ENCODE measurements at places on chromosomes 12 and 14.

DNA sequence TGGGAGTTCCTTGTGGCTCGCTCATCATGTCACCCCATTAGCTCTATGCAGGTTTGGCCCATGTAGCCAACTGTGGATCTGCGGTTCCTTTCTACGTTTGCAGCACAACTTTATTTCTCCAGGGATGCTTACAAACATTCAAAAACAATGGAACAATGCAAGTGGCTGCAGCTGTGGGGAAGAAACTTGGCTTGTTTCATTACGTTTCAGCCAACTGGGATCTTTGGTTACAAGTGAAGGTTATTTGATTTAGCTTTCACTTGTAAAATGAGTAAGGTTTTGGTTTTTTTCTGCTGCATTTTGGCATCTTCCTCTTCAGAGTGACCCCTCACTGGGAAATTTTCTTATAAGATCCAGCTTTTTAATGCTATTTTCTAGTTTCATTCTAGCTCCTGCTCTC, 105.9 kb downstream of the PLXNC1 start:
- DNase-seq = no peak

DNA sequence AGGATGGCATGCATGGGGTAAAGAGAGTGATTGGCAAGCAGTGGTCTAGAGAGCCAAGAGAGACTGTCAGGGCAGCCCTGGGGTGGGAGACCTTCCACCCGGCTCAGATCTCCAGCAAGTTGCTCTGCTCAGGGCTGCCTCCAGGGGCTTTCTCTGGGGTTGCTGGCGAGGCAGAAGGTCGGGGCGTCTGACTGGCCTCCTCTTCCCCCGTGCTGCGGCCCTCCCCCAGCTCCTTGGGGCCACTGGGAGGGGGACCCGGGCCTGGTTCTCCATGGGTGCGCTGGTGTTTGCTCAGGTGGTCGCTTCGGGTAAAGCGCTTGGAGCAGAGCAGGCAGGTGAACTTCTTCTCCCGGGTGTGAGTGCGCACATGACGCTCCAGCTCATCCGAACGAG, 6.6 kb upstream of the AAAS start:
- DNase-seq = no peak

DNA sequence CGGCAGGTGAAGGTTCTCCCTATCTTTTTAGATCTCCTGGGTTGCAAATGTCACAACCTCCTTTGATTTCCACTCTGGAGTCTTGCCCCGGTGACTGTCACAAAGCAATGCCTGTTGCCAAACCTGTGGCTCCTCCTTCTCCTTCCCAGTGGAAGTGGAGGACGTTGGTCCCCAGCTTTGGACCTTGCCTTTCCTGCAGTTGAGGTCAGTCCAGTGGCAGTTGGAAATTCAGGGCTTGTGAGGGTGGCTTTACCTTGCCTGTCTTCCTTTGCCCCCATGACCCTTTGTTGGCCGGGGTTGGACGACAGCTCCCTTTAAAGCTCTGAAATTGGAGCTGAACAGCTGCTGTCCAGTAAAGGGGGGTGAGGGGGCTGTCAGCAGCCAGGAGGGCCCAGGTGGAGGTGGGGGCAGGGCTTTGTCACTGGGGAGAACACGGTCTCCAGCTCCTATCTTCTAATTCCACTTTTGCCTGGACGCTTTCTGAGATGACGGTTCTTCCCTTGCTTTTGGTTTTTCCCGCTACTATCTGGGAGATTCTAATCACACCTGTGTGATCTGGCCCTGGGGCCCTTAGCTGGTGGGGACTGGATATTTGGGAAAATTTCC, 4.1 kb downstream of the TEAD4 start:
- DNase-seq = no peak

DNA sequence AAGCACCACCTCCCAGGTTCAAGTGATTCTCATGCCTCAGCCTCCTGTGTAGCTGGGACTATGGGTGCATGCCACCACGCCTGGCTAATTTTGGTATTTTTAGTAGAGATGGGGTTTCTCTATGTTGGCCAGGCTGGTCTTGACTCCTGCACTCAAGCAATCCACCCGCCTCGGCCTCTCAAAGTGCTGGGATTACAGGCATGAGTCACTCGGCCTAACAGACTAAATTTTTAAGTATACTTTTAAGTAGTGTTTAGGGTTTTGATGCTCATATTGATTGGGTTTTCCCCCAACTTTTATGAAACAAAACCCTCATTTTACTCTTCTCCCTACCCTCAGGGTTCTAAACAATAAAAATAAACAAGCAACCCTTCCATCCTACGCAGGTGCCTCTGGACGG, 5.5 kb downstream of the MYO1A start:
- DNase-seq = no peak

GRCh38 chr12:926641-927040, 22.9 kb downstream of the RAD52 start:
- DNase-seq = no peak

DNA sequence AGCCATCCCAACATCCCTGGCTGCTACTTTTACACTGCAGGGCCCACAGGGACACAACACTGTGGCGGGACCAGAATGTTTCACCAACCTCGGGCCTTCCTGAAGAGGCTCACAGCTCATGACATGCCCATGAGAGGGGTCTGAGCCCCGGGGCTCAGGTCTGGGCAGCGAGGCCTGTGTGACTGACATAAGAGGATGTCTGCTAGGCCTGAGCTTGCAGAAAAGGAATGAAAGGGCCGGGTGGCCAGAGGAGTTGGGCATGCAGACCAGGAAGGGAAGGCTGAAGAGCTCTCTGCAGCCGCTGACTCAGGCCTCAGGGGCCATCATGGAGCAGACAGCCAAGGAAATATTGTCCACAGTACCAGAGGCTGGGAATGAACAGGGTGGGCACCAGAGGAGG, 18.3 kb upstream of the VSX2 start:
- DNase-seq = no peak

DNA sequence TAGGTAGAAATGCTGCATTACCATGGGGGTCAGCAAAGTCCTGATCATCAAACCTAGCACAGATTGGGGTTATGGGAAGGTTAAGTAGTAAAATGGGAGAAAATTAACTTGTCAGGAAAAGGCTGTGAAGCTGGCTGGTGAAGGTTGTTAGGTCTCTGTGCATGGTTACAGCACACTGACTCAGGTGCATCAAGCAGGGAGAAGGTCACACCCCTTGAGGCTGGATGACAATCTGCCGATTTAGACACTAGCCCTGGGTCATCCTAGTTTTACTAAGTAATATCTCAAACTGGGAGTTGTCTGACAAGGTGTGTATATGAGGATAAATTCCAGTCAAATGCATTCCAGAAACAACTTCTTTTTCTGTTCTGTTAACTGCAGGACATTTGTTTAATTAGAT, 271.1 kb upstream of the LRIG3 start:
- DNase-seq = no peak

DNA sequence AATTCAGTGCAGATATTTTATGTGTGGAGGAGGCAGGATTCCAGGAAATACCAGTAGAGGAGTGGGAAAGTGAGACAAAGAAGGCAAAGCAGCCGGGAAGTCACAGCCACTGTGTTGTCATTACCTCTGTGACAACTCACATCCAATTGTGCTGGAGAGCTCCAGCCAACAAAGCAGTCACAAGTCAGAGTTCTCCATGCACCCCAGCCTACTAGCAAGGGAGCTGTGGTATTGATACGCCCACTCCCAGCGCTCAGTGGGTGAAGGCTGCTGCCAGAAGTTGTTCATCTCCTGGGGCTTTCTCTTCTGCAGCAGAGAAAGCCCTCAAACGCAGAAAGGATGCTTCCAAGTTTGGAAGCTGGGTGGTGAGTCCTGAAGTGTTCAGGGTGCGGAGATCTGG, 93.9 kb downstream of the DICER1 start:
- DNase-seq = no peak

- no peak for DNase-seq
Measured at GRCh38 chr14:100078216-100078803, 13.1 kb downstream of the EVL start.

GRCh38 chr12:81081726-81082125, 3.8 kb downstream of the ACSS3 start:
- no peak for DNase-seq

GRCh38 chr12:67980391-67980790, 8.9 kb upstream of the IFNG-AS1 start:
- DNase-seq = no peak

- no peak for DNase-seq
Measured at GRCh38 chr14:103593577-103593976, 30.8 kb downstream of the COA8 start.

- DNase-seq = no peak
Measured at GRCh38 chr12:113468365-113469223, 3.1 kb downstream of the LHX5 start.

- no peak for DNase-seq
Measured at GRCh38 chr12:52584156-52584682, 10.6 kb upstream of the KRT74 start.

DNA sequence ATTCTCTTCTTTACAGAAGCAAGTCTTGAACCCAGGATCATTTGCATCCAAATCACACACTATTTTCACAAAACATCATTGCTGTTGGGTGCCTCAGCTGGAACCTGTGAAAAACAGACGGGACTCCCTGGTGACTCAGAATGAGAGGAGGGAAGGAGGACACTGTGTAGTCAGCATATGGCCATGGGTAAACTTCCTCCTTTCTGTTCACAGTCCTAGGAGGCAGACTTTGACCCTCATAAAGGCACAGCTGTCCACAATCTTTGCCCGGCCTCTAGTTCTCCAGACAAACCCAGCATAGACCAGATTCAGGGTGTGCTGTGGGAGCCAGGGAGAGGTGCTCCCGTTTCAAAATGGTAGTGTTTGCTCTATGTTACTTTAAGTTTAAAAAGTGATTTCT, 62.0 kb downstream of the DYRK2 start:
- no peak for DNase-seq

DNA sequence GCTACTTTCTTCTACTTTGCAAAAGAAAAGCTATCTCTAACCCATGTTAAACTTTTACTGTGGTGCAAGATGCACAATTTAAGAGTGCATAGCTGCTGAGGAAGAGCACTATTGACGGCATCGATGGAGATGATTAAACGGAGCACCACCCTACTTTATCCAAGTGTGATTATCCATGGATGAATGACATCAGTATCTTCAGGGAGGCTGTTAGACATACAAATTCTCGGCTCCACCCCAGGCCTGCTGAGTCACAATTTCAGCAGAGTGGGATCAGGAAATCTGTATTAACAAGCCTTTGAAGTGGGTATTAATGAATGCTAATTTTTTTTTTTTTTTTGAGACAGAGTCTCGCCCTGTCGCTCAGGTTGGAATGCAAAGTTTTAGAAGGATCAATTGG, 16.2 kb downstream of the SLC2A14 start:
- no peak for DNase-seq

DNA sequence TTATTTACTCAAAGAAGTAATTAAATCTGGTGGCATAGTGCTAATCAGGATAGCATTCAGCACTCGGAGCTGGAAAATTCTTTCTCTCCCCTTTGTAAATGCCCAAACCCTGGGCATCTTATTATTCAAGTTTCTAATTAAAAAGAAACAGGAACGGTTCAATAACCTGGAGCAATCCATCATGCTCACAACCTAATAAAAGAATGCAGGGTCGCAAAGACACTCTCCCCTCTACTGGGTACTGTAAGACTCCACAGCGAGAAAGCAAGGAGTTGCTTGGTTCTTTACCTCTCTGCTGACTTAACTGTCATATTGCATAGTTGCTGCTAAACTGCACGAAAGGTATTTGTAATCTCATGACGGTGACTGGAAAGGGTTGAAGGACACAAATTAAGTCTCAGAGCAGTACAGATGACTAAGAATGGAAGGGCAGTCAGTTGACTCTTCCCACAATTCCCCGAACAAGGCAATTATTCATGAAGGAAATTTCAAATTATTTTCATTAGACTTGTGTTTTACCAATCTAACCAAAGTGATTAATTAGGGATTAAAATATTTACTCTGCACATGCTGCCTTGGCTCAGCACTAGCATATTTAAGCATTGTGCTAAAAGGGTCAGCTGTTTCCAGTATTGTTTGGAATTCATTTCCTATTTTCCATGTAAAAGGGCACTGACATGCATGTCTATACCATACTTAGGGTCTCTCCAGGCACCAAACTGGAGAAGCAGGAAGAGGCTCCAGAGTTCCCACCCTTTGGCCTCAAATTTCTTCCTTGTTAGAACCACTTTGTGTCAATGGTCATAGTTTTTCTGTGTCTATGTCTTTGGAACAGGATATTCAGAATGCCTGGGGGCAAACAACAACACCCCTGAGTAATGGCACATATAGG, 182.2 kb downstream of the EXOC5 start:
- DNase-seq = no peak

GRCh38 chr14:79605849-79606248, 605.5 kb downstream of the DIO2 start:
- peak; percentile 97 for DNase-seq

GRCh38 chr14:50453869-50454268, 57.2 kb upstream of the CDKL1 start:
- DNase-seq = no peak

DNA sequence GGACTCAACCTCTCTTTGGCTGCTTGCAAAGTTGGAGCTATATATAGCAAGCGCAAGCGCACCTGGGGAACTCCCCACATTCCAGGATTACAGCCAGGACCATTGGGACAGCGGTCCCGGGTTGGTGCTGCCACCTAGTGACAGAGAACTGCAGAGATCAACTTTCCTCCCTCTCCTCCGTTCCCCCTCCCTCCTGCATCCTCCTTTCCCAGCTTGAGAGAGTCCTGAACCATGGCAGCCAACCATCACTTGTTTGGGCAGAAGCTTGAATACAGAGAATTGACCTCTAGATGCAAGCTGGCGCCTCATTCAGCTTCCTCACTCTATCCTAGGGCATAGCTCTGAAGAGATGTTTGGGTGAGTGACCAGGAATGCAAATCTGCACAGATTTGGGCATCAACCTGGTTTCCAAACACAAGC, 17.4 kb upstream of the FLVCR2 start:
- DNase-seq = peak; percentile 66

- peak; percentile 24 for DNase-seq
Measured at GRCh38 chr12:75812271-75813018, 219.1 kb downstream of the PHLDA1 start.

GRCh38 chr14:37622231-37622923, 26.9 kb downstream of the TTC6 start:
- DNase-seq = no peak

- no peak for DNase-seq
Measured at GRCh38 chr12:98464190-98464589, 51.2 kb upstream of the TMPO start.

GRCh38 chr12:50533971-50534370, 29.2 kb downstream of the DIP2B start:
- DNase-seq = no peak

- no peak for DNase-seq
Measured at GRCh38 chr12:66456612-66457011, 154.3 kb downstream of the HELB start.

- no peak for DNase-seq
Measured at GRCh38 chr12:4144676-4145075, 128.9 kb upstream of the CCND2 start.

GRCh38 chr12:11758510-11759493, 109.3 kb downstream of the ETV6 start:
- DNase-seq = no peak

DNA sequence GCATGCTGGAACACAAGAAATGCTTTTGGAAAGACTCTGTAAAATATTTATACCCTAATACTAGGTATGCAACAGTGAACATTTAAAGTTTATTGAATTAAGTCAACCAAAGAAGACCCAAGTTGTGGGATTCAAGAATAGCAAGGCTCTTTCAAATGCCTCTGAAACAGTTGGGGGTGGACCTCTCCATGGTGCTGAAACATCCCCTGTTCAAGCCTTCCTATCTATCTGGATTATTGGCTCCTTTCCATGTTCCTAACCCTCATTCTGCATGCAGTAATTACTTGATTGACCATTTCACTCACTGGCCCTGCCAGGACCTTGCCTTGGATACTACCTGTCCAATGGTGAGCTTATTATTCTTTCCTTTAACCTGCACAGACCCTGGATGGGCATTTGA, 349.7 kb downstream of the NRXN3 start:
- DNase-seq = no peak

- DNase-seq = no peak
Measured at GRCh38 chr12:95790917-95791849, 619 bp upstream of the NTN4 start.

Measured in COR-L47 (cell line).